Upper lobe of right lung (tissue), 1 donor: ENCODE measurements at places on chromosomes 3 and 15. TPM values are rescaled to one million over a fixed set of nuclear protein-coding genes. Genes with fewer than 3 reads are reported as not detected.
A peak's percentile ranks its signal among the peaks of the same experiment; 100 is the strongest.

- H3K36me3 ChIP-seq: no peaks in the 10 kb centered on the region
- no peak for DNase-seq
- H3K4me3 ChIP-seq: no peak overlapping the region
- H3K27ac ChIP-seq: no peak overlapping the region
- H3K27me3 ChIP-seq: no peaks in the 10 kb centered on the region
Measured at GRCh38 chr3:101077361-101078011, 84.3 kb upstream of the ABI3BP start.

GRCh38 chr3:188053710-188054380 lies 100.1 kb upstream of the LPP start:
- H3K4me3 ChIP-seq: no peak overlapping the region
- no peak overlapping the region for H3K27ac ChIP-seq
- H3K27me3 ChIP-seq: no peaks in the 10 kb centered on the region
- no peak for DNase-seq

GRCh38 chr15:79953951-79954444 lies 17.0 kb downstream of the BCL2A1 start:
- no peak overlapping the region for H3K4me3 ChIP-seq
- no peaks in the 10 kb centered on the region for H3K36me3 ChIP-seq
- H3K27ac ChIP-seq: peak overlapping the region; percentile 48
- no peaks in the 10 kb centered on the region for H3K27me3 ChIP-seq

DNA sequence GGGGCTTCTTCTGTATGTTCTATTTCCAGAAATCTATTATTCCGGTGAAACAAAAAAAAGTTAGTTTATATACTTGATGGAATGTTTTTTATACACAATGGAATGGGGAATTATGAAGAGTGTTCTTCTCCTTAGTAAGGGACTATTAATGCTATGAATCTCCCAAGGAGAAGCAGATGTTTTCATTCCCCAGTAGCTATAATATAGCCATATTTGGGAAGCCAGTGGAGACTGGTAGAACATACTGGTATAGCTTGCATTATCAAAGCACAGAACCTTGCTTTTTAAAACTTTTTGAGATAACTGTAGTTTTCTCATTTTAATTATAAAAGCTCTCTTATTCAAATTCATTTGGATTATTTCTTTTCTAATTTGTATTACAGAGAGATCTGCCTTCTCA lies 38.3 kb downstream of the ADGRG7 start:
- no peak for DNase-seq
- no peaks in the 10 kb centered on the region for H3K4me1 ChIP-seq
- H3K36me3 ChIP-seq: no peaks in the 10 kb centered on the region
- H3K27ac ChIP-seq: no peak overlapping the region

- no peaks in the 10 kb centered on the region for H3K4me1 ChIP-seq
- no peak overlapping the region for H3K27ac ChIP-seq
- no peaks in the 10 kb centered on the region for H3K27me3 ChIP-seq
Measured at GRCh38 chr3:29708884-29709283, 428.0 kb downstream of the RBMS3 start.

DNA sequence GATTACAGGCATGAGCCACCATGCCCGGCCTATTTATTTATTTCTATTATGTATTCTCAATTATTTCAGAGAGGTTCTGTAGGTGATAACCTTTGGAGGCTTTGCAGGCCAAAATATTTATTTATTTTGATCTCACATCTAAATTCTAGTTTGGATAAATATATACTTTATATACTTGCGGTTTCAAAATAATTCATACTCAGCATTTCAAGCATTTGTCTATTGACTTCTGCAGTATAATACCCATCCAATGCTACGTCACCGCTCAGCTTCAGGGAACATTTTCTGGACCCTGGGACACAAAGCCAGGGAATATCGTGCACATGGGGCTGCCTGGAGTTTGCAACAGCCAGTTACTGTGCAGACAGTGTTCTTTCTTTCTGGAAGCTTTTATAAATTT lies 22.6 kb downstream of the CGGBP1 start:
- DNase-seq: no peak
- H3K36me3 ChIP-seq: no peaks in the 10 kb centered on the region

GRCh38 chr3:137035631-137036030 lies 77.8 kb downstream of the IL20RB start:
- H3K4me1 ChIP-seq: no peaks in the 10 kb centered on the region
- peaks cover 4% of the 10 kb centered on the region for H3K27me3 ChIP-seq
- no peak for DNase-seq
- no peak overlapping the region for H3K27ac ChIP-seq

GRCh38 chr3:58009749-58010535 lies 1.7 kb downstream of the FLNB start:
- DNase-seq: peak; percentile 77
- no peaks in the 10 kb centered on the region for H3K36me3 ChIP-seq
- H3K27ac ChIP-seq: peak overlapping the region; percentile 56
- peaks cover 28% of the 10 kb centered on the region for H3K4me1 ChIP-seq

DNA sequence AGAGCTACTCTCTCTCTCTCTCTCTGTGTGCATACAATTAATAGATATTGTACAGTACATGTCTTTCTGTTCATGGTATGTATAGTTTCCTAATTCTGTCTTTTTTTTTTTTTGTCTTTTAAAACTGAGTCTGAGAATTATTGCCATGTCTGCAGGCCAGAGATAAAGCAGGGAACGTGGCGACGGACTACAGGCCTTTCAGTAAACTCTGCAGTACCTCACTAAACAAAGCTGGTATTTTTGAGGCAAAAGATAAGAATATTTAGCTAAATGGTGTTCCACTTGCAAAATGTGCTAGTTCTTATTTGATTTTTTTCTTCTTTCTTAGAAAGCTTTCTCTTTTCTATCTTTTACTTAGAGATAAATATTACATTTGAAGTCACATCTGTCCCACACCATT lies 44.0 kb upstream of the EHHADH start:
- H3K27me3 ChIP-seq: no peaks in the 10 kb centered on the region
- no peak overlapping the region for H3K27ac ChIP-seq
- H3K4me1 ChIP-seq: no peaks in the 10 kb centered on the region
- DNase-seq: no peak

- no peaks in the 10 kb centered on the region for H3K27me3 ChIP-seq
- DNase-seq: no peak
- no peaks in the 10 kb centered on the region for H3K4me1 ChIP-seq
- H3K36me3 ChIP-seq: no peaks in the 10 kb centered on the region
- H3K27ac ChIP-seq: no peak overlapping the region
- H3K4me3 ChIP-seq: no peak overlapping the region
Measured at GRCh38 chr3:134663721-134664456, 13.1 kb upstream of the KY start.

DNA sequence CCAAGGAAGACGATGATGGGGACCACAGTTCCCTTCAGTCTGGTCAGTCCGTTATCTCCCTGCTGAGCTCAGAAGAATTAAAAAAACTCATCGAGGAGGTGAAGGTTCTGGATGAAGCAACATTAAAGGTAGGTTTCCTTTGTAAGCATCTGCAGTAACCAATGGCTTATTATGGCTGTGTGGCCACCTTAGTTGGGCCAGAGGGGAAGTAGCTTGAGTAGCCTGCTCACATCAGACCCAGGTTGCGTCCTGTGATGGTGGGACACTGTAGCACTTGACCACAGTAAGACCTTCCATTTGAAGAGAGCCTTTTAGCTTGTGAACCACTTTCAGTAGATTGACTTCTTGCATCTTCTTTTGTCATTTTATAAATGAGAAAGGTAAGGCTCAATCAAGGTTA lies 22.6 kb downstream of the STARD5 start:
- H3K4me1 ChIP-seq: peaks cover 50% of the 10 kb centered on the region
- peaks cover 77% of the 10 kb centered on the region for H3K36me3 ChIP-seq
- peak overlapping the region; percentile 49 for H3K4me3 ChIP-seq
- no peak for DNase-seq
- H3K27ac ChIP-seq: no peak overlapping the region

DNA sequence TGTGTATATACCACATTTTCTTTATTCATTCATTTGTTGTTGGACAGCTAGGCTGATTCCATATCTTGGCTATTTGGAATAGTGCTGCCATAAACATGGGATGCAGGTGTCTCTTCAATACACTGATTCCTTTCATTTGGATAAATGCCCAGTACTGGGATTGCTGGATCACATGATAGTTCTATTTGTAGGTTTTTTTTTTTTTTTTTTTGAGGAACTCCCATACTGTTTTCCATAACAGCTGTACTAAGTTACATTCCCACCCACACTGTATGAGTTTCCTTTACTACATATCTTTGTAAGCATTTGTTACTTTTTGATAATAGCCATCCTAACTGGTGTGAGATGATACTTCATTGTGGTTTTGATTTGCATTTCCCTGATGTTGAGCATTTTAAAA lies 437.7 kb downstream of the DIPK2A start:
- DNase-seq: no peak
- H3K27me3 ChIP-seq: no peaks in the 10 kb centered on the region
- no peaks in the 10 kb centered on the region for H3K4me1 ChIP-seq
- no peaks in the 10 kb centered on the region for H3K36me3 ChIP-seq
- H3K4me3 ChIP-seq: no peak overlapping the region

DNA sequence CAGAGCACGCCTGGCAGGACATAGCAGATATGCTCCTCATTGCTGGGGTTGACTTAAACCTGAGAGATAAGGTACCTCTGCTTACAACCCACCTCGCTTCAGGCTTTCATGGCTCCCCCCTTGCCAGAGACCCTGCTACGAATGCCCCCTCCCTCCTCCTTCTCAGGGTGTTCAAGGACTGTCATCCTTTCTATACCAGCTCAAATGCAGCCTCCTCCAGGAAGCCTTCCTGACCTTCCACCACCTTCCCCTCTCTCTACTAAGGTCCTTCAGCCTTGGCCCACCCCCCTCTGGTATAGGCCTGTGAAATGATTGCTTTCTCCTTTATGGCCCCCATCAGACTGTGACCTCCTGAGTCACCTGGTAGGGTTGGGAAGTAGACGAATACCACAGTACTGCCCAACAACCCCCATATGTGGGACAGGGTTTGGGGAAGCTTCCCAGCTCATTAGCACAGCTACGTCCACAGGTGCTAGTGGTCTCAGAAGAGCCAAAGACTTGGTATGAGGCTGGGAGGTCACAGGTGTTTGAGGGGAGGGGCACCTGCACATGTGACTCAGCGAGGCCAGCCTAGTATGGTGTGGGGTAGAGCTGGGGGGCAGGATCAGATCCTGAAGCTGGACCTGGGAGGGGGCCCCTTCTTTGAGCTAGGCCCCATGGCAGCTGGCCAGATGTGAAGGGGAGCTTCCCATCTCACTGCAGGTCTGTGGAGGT lies 32.0 kb downstream of the ANKDD1A start:
- H3K27ac ChIP-seq: no peak overlapping the region
- no peaks in the 10 kb centered on the region for H3K27me3 ChIP-seq
- no peak overlapping the region for H3K4me3 ChIP-seq
- no peaks in the 10 kb centered on the region for H3K36me3 ChIP-seq

GRCh38 chr15:31085359-31085758 lies 16.2 kb downstream of the TRPM1 start:
- peaks cover 9% of the 10 kb centered on the region for H3K4me1 ChIP-seq
- no peak overlapping the region for H3K27ac ChIP-seq
- no peaks in the 10 kb centered on the region for H3K36me3 ChIP-seq
- no peak for DNase-seq
- H3K27me3 ChIP-seq: no peaks in the 10 kb centered on the region
- H3K4me3 ChIP-seq: no peak overlapping the region

DNA sequence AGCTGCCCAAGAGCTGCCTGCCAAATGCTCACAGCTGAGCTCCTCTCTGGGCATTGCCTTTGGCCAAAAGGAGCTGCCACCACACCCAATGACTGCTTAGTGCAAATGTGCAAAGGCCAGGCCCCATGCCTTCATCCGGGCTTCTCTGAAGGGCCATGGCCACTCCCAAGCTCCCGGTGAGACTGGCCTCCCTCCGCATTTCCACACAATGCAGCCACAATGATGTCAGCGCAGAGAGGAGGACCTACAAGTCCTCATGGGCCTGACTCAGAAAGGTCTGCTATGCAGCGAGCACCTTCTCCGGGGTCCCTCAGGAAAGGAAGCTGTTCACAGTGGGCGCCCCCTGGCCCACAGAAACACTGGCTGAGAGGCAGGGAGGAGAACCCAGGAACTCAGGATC lies 12.7 kb downstream of the OXTR start:
- no peaks in the 10 kb centered on the region for H3K4me1 ChIP-seq
- no peak for DNase-seq
- no peaks in the 10 kb centered on the region for H3K27me3 ChIP-seq
- H3K27ac ChIP-seq: no peak overlapping the region

DNA sequence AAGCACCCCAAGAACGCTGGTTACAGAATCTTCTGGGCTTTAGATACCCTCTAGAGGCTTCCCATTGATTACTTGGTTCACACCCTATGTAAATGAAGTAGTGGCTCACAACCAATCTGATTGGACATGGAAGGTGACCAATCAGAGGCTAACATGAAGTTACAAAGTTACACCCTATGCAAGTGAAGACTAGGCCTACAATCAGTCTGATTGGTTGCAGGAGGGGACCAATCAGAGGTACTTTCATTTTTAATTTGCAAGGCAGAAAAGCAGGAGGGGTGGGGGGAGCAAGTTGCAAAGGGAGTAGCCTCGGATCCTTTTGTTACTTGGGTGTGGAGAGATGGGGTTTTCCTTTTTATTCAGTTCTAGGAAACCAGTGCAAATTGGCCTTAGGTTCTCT lies 11.1 kb upstream of the RTP2 start:
- H3K4me3 ChIP-seq: no peak overlapping the region
- DNase-seq: no peak
- no peaks in the 10 kb centered on the region for H3K27me3 ChIP-seq
- H3K4me1 ChIP-seq: no peaks in the 10 kb centered on the region
- H3K36me3 ChIP-seq: no peaks in the 10 kb centered on the region

GRCh38 chr3:41640076-41640475 lies 321.8 kb downstream of the ULK4 start:
- DNase-seq: no peak
- H3K4me3 ChIP-seq: no peak overlapping the region
- H3K4me1 ChIP-seq: no peaks in the 10 kb centered on the region
- no peak overlapping the region for H3K27ac ChIP-seq

- no peak for DNase-seq
- H3K27ac ChIP-seq: no peak overlapping the region
- no peak overlapping the region for H3K4me3 ChIP-seq
- no peaks in the 10 kb centered on the region for H3K27me3 ChIP-seq
- no peaks in the 10 kb centered on the region for H3K36me3 ChIP-seq
Measured at GRCh38 chr3:166223120-166223519, 385.9 kb upstream of the BCHE start.

- peaks cover 9% of the 10 kb centered on the region for H3K36me3 ChIP-seq
- H3K27me3 ChIP-seq: no peaks in the 10 kb centered on the region
- no peak for DNase-seq
- H3K4me1 ChIP-seq: no peaks in the 10 kb centered on the region
Measured at GRCh38 chr3:62208385-62208784, 165.0 kb downstream of the FEZF2 start.

The CACNA1D gene
- 47.2 TPM for total RNA-seq

The HES1 gene
- 43.6 TPM for total RNA-seq

The RETNLB gene
- total RNA-seq: not detected

The SCAANT1 gene
- not detected for total RNA-seq

The CTXND1 gene
- 1.9 TPM for total RNA-seq

The COL6A5 gene
- 6.3 TPM for total RNA-seq

The PTH1R gene
- 14.9 TPM for total RNA-seq

The CLRN1 gene
- total RNA-seq: not detected

The NPAP1 gene
- 0.17 TPM for total RNA-seq
